ENCODE measurements at places on chromosomes 6 and 20. TPM values are rescaled to one million over a fixed set of nuclear protein-coding genes. Genes with fewer than 3 reads are reported as not detected.

HLA-A gene
- 139 TPM for total RNA-seq

RGS17 gene
- total RNA-seq, result 2.5 TPM

OPRL1 gene
- total RNA-seq, result 0.15 TPM

DNA sequence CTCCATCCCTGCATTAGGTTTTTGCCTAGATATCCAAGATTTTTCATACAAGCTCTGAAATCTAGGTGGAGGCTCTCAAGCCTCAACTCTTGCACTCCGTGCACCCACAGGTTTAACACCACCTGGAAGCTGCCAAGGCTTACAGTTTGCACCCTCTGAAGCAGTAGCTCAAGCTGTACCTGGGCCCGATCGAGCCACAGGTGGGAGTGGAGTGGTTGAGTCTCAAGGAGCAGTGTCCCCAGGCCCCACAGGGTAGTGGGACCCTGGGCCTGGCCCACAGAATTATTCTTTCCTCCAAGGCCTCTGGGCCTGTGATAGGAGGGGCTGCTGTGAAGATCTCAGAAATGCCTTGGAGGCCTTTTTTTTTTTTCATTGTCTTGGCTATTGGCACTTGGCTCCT lies 973.5 kb upstream of the MAP3K7 start:
- DNase-seq, result no peak

DNA sequence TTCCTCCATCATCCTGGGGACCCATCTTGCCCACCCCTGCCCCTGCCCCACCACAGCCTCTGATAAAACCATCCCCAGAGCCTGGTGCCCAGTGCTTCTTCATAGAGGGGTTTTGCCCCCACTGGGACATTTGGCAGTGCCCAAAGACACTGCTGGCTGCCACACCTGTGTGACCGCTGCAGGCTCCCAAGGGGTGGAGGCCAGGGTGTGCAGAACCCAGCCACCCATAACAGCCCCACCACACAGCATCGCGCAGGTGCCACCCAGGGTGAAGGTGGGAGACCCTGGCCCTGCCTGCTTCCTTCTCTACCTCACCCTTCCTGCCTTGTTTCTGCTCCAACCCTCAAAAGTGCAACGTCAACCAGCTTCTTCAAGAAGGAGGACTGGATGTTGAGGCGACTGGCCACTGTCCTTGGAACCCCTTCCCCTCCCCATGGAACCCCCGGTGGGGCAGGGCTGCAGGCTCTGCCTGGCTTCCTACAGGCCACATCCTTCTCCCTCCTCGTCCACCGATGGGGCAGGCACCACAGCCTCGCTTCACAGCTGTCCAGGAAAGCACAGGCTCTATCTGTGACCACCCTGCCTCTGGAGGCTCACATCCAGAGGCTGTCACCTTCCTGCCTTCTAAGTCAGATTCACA lies 79.2 kb upstream of the MPC1 start:
- no peak for DNase-seq

- DNase-seq, result peak; percentile 17
Observed at GRCh38 chr6:145895802-145896201, 68.4 kb downstream of the SHPRH start.

GRCh38 chr20:50513169-50514034 lies 3.2 kb downstream of the PTPN1 start:
- DNase-seq, result peak; percentile 55

- no peak for DNase-seq
Observed at GRCh38 chr6:113495521-113495920, 361.6 kb upstream of the MARCKS start.

GRCh38 chr6:157718503-157719187 lies 104.4 kb upstream of the SNX9 start:
- DNase-seq, result no peak

- no peak for DNase-seq
Observed at GRCh38 chr6:82035526-82035925, 212.0 kb downstream of the IBTK start.

GRCh38 chr6:45136495-45136894 lies 191.6 kb upstream of the RUNX2 start:
- no peak for DNase-seq

DNA sequence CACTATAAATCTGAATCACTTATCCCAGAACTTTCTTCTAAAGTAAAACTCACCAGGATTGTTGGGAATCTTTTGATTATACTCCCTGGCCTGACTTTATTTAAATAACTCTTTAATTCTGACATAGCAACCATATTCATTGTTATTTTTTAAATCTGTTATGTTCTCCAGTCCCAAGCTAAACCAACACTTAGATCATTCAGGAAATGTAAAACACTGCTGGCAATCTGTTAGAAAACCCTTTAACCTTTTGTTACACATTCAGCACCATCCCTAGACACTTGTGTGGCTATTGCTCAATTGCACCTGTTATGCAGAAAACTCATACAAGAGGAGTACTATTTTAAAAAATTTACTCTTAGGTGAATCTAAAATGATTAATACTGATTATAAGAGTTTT lies 101.8 kb upstream of the NHSL1 start:
- DNase-seq, result peak; percentile 59

- no peak for DNase-seq
Observed at GRCh38 chr6:136503303-136504029, 46.8 kb downstream of the MAP7 start.

GRCh38 chr6:132798869-132799538 lies 567 bp upstream of the SLC18B1 start:
- peak; percentile 85 for DNase-seq

DNA sequence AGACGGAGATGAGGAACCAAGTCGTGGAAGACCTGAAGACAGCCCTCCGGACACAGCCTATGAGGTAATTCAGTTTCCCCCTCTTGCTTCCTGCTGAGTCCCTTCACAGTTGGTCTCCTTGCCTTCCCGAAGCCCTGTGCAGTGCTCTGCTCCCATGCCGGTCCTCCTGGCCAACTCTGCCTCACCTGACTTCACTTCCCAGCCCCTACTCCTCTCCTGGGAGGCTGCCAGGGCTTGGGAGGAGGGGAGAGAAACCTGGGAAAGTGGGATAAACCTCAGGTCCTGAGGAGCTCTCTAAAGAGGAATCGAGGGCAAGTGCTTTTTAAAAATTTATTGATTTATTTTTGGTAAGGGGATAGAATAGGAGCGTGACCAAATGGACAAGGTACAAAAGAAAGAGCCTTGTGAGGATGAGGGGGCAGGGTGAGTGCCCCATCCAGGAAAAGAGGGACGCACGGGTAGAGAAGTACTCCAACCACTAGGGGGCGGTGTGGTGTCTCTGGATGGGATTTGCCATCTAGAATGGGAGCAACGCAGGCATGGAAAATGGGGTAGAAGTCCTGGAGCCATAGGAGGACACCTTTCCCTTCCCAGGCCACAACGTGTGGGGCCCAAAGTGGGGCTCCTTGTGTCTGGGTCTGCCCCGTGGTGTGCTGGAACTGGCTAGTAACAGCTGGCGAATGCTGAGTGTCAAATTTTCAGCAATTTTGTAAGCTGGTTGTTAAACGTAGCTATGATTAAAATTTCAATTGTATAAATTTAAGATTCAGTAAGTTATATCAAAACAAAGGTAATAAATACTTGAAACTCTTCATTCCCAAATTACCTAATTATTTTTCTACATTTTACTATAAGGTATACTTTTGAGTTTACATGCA lies 69.0 kb downstream of the MOCS1 start:
- DNase-seq, result peak; percentile 73

Measured in MCF 10A (cell line).